ENCODE measurements at places on chromosomes 13 and 19. TPM values are rescaled to one million over a fixed set of nuclear protein-coding genes. Genes with fewer than 3 reads are reported as not detected.

GRCh38 chr13:46369506-46370277 lies 17.4 kb downstream of the RUBCNL start:
- no peak for DNase-seq

GRCh38 chr19:58274771-58275201 lies 4.0 kb upstream of the ZNF8 start:
- no peak for DNase-seq

GRCh38 chr19:2054763-2055162 lies 3.7 kb upstream of the MKNK2 start:
- DNase-seq, result no peak

GRCh38 chr13:97359181-97360057 lies 74.5 kb upstream of the RAP2A start:
- DNase-seq, result peak; percentile 52

Gene ZNF552
- 4.8 TPM for total RNA-seq

Gene CD22
- 0.75 TPM for total RNA-seq

Gene EDNRB
- not detected for total RNA-seq

Gene CRB3
- total RNA-seq, result 2.4 TPM

DNA sequence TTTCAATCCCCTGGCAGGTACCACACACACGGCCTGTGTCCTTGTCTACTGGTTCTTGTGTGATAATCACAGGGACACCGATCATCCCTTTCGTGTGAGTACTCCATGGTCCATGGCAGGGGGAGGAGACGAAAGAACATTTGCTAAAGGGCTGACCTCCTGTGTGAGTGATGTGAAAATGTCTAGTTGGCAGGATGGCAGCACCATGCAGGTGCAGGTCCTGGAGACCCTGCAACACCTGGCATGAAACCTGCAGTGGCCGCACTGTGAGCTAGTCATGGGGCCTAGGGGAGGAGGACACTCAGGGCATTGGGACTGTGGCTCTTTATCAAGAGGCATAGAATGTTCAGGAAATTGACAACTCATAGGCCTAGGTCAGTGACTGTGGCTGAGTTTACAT lies 22.9 kb upstream of the LGALS14 start:
- DNase-seq, result no peak

Gene ZNF536
- total RNA-seq, result not detected

DNA sequence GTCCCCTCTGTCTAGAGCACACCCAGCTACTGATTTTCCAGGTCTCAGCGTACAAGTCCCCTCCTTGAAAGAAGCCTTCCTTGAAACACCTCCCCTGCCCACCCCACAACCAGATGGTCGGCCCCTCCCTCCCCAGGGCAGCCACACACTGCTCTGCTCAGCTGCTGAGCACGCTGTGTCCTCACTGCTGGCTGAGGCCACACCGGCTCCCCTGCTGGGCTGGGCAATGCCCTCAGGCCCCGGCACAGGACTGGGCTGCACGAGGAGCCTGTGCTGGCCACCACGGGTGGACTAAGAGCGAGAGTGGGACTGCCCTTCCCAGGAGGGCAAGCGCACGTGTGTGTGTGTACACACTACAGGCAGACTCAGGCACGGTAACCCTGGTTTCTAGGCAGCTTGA lies 11.8 kb upstream of the RSPH6A start:
- DNase-seq, result no peak

Gene ZNF443
- 5.3 TPM for total RNA-seq

DNA sequence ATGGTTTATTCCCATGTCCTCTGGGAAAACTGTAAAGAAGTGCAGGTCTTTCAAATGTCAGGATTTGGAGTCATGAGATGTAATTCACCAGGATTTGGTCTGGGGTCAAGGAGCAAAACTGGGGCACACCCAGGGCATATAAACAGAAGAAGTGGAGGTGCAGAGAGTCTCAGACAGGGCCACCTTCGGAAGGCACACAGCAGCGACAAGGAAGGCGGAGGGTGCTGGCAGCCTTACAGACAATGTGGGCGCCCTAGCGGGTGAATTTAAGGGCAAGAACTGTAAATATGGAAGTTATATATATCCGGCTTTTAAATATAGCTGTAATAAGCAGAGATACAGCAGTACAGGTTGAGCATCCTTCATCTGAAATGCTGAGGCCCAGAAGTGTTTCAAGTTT lies 31.2 kb downstream of the DHRS12 start:
- no peak for DNase-seq

Gene INAFM1
- total RNA-seq, result 13.7 TPM

DNA sequence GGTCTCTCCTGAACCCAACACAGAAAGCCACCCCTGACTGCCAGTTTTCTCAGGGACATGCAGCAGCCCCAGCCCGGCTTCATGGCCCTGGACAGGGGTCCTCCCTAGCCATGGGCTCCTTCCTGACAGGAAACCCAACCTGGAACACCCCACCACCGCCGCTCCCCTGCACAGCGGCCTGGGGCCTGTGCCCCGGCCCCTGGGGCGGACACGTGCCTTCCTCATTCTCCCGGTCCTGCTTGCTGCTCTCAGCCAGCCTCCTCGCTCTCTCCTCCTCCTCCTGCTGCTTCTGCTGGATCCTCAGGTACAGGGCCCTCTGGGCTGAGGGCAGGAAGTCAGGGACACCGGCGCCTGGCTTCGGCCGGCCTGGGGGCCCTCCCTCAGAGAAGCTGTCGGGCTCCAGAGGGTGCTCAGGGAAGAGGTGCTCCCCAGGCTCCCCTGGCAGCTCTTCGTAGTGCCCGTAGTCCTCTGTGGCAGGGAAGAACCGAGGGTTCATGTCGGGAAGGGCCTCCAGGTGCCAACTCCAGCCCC lies 20.5 kb upstream of the TMEM160 start:
- DNase-seq, result no peak

DNA sequence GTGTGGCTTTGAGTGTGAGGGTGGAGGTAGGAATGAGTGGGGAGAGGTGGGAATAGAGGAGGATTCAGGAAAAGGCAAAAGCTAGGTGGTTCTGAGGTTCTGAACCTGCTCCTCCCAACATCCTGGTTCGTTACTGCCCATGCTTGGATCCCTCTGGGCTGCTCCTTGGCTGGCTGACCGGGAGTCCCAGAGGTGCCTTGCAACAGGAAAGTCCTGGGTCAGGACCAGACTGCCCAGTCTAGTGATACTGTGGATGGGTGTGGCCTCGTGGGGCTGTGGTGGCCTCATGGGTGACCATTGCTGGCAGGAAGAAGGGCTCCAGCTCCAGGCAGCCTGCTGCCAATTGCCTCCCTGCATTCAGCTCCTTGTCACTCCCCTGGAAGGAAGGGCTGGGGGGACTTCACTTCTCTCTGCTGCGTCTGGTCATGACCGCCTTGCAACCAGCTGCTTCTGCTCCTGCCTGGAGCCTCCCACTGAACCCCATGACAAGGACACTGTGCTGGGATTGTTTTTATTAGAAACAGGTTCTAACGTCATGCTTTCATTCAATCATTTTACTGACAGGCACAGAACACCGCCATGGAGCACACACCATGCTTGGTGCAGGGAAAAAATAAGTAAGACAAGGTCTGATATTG lies 61.5 kb upstream of the UBL3 start:
- no peak for DNase-seq

Data from activated CD4-positive, alpha-beta memory T cell treated with anti-CD3 and anti-CD28 coated beads for 36 hours (primary cell).